ENCODE measurements at places on chromosomes 13 and 19.

- peak; percentile 72 for DNase-seq
Measured at GRCh38 chr19:31160336-31160926, 188.8 kb downstream of the TSHZ3 start.

GRCh38 chr13:33089311-33089710, 73.1 kb downstream of the KL start:
- no peak for DNase-seq

GRCh38 chr13:21673789-21674489, 3.1 kb downstream of the FGF9 start:
- DNase-seq: no peak

DNA sequence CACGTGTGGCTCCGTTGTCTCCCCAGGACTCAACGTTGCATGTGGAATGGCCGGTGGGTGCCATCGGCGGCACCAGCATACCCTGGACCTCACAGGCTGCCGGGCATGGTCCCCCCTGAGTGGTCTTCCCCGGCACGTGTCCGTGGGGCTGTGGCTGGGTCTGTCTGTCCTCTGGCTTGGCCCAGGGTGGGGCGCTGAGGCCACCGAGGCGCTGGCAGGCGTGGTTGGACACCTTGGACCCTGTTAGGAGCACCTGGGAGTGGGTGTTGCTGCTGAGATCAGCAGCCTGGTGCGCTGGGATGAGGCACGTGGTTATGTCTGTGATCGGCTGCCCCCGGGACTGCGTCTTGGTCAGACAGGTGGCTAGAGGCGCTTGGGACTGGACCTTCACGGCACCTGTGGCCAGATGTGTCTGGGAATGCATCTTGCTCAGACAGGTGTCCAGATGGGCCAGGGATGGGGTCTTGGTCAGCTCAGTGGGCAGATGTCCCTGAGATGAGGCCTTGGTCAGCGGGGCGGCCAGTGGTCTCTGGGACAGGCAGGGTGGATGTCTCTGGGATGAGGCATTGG, 9.2 kb downstream of the IQCN start:
- DNase-seq: no peak
